IPS-NIHi11 (cell line): ENCODE measurements at places on chromosomes 7 and 10.

DNA sequence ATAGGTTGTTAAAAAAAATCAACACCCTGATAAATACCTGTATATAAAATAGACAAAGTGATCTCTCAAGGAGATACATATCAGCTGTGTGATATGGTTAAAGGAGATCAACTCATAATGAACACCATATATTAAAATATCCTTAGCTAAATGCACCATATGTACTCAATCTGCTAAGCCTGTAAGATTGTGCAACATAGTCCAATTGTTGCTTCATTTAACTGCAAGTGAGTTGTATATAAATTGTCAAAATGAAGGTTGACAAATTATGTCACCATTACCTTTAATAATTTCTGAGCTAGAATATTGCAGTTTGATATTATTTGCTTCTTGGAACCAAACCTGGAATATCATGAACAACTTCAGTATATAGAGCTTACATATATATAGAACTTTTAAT, 283.7 kb downstream of the MALRD1 start:
- DNase-seq, result no peak

DNA sequence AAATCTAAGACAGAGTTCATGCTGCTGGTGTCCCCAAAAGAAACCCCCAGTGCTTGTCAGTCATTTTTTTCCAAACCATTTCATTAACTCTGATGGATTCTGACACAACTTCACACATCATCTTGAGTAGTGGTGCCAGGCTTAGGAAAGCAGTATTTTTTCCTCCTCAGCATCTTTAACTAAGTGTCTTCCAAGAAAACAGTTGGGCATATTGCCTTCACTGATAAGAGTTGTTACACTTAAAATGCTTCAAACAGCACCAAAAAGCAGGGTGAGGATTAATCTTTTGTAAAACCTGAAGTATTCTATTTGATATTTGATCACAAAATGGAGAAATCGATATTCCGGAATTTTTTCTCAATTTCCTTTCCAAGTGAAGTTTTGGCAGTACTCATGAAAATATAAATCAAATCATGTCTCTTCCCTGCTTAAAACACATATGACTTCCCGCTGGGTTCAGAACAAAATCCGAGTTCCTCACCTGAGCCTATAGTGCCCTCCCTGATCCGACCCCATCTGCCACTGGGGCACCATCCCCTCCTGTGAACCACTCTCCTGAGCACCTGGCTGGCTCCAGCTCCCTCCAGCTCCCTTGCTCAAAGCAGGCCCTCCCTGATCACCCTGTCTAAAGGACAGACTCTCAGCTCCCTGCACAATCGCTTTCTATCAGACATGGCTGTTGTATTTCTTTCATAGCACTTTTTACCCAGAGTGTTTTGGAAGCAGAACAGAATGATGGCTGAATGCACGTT, 61.6 kb downstream of the CYTH3 start:
- no peak for DNase-seq

DNA sequence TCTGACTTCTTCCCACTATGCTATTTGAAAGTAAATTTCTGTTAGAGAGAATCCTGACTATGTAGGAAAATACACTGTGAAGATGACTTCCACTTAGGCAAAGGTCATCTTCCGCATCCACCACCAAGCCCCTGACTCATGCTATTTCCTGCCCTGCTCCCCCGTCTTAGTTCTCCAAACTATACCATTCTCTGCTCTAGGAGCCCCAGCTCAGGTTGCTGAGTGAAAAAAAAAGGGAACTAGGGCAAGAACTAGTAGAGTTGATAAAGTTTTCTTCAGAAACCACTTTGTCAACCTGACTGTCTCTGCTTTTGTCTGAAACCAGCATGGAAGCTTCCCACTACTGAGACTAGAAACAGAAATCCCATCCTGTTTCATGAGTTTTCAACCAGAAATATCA, 96.9 kb downstream of the EVX1 start:
- DNase-seq, result no peak

GRCh38 chr7:55073976-55074528, 55.2 kb downstream of the EGFR start:
- DNase-seq, result peak; percentile 62

DNA sequence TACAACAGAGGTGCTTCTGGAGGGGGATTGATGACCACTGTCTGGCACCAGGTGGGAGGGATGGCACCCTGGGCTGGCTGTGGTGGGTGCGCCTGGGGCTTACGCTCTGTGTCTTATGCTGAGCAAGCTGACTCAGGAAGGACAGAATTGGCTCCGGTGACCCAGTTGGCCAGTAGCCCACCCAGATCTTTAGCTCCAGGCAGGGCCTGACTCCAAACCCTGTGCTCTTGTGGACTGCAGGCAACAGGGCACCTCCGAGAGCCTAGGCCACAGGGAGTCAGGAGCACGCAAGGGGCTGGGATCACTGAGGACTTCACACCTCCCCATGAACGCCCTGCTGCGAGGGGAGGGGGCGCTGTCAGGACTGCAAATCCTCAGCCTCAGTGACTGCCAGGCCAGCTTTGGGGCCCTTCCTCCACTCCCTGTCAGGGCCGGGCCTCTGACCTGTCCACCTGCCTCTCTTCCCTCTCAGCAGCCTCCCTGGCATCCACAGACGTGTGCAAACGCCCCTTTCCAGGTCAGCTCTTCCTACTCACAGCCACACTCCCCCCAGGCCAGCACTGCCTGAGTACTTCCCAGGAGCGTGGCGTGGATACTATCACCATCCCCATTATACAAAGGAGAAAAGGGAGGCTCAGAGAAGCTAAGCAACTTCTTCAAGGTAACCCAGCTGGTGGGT, 118.7 kb downstream of the SLIT1 start:
- DNase-seq, result no peak

- no peak for DNase-seq
Measured at GRCh38 chr7:158802535-158803366, 26.6 kb downstream of the ESYT2 start.

GRCh38 chr7:46710927-46711326, 789.9 kb upstream of the IGFBP3 start:
- no peak for DNase-seq

GRCh38 chr7:4297918-4298219, 384.2 kb upstream of the FOXK1 start:
- no peak for DNase-seq

DNA sequence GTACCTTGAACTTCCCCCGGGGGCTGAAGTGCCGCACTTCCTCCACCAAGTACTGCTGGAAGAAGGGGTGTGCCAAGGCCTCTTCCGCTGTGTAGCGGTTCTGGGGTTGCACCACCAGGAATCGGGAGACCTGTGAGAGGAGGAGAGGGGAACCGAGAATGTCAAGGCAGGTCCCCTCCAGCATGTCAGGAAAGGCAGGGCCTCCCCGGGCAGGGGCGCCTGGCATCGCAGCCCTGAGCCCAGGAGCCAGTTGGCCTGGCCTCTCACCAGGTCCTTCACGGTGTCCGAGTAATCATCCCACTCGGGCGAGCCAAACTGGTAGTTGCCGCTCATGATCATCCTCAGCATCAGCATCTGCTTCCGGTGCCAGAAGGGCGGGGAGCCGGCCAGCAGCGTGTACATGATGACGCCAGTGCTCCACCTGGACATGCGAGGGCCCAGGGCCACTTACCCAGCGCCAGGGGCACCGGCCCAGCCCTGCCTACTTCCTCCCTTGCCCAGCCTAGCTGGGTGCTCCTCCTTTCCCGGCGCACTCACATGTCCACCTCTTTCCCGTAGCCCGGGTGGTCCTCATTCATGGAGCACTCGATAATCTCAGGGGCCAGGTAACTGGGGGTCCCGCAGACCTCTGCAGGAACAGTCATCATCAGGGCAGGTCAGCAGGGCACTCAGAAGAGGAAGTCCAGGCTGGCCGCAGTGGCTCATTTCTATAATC, 11.0 kb downstream of the PHKG1 start:
- no peak for DNase-seq

GRCh38 chr10:127552446-127552845, 3.3 kb downstream of the NPS start:
- DNase-seq, result no peak

GRCh38 chr7:108102671-108103312, 27.4 kb downstream of the LAMB4 start:
- DNase-seq, result no peak

DNA sequence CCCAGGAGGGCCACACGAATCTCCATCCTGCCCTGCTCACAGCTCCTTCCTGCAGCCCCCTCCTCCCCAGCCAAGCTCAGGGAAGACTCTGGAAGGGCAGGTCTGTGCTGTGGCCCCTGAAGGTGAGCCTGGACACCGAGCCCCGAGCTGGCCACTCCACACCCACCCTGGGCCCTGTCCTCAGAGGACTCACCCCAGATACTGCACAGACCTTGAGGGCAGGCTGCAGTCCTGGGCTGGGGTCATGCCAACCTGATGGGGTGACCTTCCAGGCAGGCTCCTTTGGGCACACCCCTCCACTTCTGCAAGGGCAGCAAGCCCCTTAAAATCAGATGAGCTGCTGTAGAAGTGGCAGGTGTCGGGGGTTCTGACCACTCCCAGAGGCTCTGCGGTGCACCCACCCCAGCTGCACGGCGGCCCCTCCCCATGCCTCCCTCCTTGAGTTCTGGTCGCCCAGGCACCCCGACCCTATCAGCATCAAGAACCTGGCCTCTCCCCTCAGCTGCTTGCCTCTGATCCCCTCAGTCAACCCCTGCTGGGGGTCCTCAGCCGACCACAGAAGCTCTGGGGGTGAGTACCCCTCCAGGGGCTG, 24.3 kb downstream of the YKT6 start:
- DNase-seq, result no peak

DNA sequence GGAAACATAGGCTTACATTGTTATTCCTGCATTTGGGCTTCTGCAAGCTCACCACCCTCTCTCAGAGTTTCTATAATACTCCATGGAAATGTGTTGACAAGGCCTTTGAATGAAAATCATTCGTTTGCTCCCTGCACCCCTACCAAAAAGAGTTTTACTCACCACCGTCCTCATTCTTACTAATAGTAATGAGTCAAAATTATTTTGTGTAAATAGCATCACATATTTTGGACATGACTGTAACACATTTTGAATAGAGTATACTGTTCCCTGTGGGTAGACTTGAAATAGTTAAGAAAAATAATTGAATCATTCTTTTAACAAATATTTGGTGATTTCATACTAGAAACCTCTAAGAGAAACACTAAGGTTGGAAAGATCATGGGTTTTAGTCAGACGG, 84.6 kb downstream of the AKAP9 start:
- no peak for DNase-seq

- DNase-seq, result no peak
Measured at GRCh38 chr10:79473496-79474095, 28.2 kb upstream of the ZCCHC24 start.

- peak; percentile 75 for DNase-seq
Measured at GRCh38 chr10:69952821-69953221, 99.8 kb upstream of the MACROH2A2 start.

DNA sequence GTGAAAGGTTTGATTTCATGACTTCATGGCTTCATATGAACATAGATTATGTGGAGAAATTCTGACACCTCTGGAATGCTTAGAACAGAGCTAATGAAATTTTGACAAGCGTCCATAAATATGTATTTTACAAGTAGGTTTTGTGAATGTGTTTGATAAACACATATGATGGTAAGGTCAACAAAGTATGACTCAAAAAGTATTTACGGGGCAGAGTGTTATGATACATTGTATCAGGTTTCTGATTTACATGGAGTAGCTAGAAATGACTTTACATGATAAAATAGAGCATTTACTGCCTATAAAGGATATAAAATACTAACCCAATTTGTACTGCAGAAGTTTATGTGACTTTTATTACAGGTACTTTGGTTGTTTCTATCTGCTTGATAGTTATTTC, 206.3 kb downstream of the MDFIC start:
- no peak for DNase-seq

DNA sequence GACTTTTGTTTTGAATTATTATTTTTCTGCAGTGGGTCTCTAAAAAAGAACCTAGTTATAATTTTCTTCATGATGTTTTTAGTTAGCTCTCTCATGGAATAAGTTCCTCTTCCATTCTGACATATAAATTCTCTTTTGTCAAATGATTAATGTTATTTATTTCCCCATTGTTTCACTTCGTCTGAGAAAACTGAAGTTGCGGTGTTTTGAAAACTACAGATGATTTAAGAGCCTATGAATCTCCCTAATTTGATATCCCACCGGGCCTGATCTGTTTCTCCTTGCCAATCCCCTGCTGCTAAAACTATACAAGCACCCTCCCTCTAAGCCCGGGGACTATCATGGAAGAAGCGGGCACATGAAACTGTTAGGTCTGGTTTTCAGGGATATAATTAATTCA, 41.4 kb downstream of the HTR7 start:
- DNase-seq, result no peak

- no peak for DNase-seq
Measured at GRCh38 chr7:92072121-92072520, 62.2 kb downstream of the CYP51A1 start.

GRCh38 chr7:100572949-100573675, 588 bp downstream of the SAP25 start:
- DNase-seq, result no peak

DNA sequence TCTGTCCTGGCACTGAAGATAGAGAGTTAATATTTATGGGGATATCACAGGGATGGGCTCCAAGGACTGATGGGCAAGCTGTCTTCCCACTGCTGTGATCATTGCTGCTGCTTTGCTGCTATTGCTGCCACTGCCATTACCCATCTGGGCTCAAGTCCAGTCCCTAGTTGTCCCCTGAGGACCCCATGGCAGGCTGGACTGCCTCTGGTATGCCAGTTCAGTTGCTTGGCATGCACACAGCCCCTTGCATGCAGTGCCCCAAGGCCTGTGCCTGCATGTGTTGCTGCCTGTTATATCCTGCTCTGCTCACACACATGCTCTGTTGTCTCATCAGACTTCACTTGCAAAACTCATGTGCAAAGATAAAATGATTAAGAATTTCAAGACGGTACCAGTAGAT, 109.5 kb downstream of the ADRA2A start:
- DNase-seq, result no peak

DNA sequence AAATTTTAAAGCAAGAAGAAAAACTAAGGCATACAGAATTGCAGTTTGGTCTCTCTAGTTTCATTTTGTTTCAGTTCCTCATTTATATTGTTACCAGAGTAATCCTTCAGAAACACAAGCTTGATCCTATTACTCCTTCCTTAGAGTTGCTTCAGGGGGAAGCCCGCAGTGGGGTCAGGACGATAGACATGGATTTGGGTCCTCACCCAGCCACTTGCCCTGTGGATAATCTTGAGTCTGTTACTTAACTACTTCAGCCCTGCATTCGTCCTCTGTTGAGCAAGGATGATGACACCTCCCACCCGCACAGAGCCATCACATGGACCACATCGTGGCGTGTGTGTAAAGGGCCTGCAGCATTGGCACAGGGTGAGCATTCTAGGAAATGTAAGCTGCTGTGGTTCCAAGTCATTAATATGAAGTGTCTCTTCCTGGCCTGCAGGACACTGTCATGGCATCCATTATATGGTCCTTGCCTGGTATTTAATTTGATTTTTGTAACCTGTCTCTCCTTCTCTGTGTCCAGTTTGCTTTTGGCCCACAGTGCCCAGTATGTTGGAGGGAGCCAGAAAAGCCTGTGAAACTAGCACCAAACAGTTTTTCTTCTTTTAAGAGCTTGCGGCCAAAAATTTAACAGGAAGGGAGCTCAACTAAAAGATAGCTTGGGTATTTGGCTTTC, 111.2 kb downstream of the EEPD1 start:
- no peak for DNase-seq

- no peak for DNase-seq
Measured at GRCh38 chr7:25239888-25240287, 11.6 kb upstream of the NPVF start.

GRCh38 chr7:82810558-82811259, 352.0 kb downstream of the PCLO start:
- DNase-seq, result peak; percentile 58
